OCI-M1 (cell line): ENCODE measurements at places on chromosomes 4 and X.

GRCh38 chr4:172009446-172010230 lies 196.4 kb downstream of the GALNTL6 start:
- DNase-seq, result peak; percentile 14

GRCh38 chr4:93319041-93319440 lies 509.5 kb upstream of the ATOH1 start:
- no peak for DNase-seq

GRCh38 chrX:137574102-137574783 lies 8.3 kb downstream of the ZIC3 start:
- DNase-seq, result no peak

- no peak for DNase-seq
Measured at GRCh38 chrX:150936556-150936955, 38.1 kb upstream of the CD99L2 start.

GRCh38 chr4:122827258-122827878 lies 737 bp downstream of the FGF2 start:
- peak; percentile 58 for DNase-seq

DNA sequence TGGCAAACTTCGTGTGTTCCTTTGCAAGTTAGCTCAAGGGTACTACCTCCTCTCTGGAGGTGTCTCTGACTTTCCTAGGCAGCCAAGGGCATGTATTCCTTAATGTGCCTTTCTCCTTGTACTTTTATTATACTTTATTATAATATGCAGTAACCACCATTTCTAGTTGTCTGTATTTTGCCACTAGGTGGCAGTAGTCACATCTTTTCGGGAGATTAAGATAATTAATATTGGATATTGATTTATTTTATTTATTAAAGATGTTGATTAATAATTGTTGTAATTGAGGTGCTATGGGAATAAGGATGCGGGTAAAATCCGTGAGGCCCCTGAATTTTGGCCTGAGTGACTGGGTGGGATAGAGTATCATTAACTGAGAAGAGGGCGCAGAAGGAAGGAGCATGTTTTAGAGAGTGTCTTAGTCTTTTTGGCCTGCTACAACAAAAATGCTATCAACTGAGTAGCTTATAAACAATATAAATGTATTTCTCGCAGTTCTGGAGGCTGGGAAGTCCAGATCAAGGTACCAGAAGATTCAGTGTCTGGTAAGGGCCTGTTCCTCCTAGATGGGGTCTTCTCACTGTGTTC lies 153.3 kb downstream of the TMEM164 start:
- peak; percentile 16 for DNase-seq

- DNase-seq, result no peak
Measured at GRCh38 chrX:107686792-107687191, 58.5 kb downstream of the PRPS1 start.

- DNase-seq, result no peak
Measured at GRCh38 chrX:110142096-110142495, 139.2 kb downstream of the TMEM164 start.

DNA sequence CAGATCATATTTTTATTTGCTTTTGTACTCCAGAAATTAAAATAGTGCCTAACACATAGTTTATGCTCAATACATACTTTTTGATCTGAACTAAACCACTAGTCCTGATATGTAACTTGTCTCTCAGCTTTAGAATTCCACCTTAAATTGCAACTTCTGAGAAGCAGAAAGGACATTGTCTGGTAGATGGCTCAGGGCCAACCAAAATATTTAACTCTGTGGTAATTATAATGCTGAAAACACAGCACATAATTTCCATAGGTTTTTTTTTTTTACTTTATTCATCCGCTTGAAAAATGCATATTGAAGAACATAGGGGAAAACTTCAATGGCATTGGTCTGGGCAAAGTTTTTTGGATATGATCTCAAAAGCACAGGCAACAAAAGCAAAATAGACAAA lies 59.3 kb downstream of the AREG start:
- DNase-seq, result no peak

GRCh38 chr4:142846108-142846728 lies at the start of gene INPP4B:
Gene INPP4B, minus strand, starts transcription at chr4:142846301.
- no peak for DNase-seq

GRCh38 chr4:11069083-11069482 lies 359.6 kb downstream of the HS3ST1 start:
- no peak for DNase-seq

GRCh38 chr4:101271516-101271915 lies 75.8 kb downstream of the PPP3CA start:
- DNase-seq, result no peak

DNA sequence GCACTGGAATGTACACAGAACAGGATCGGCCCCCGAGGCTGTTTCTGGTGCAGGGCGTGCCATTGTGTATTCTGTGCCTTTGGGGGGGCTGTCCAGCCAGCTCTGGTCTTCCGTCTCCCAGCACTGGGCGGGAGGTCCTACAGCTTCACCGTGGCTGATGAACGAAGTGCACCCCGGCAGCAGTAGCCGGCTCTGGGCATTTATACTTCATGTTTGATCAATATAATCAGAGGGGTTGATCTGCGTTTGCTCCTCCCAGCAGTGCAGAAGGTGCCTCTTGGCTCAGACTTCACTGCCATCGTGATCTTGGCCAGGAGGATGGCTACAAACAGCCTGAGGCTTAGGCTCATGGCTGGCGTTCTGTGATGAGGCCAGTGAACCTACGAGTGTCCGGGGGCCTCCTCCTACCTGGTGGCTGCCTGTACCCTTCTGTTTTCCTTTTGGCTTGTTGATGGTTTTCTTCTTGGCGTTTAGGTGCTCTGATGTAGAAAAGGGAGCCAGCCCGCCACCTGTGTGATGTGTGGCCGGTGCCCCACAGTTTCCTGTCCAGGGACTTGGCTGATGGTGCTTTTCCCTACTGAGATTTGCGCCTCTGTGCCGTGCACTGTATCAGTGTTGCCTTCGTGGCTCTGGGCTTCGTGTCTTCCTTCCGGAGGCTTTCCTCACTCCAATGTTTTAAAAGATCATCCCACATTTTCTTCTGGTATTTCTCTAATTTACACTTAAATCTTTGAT lies 31.2 kb upstream of the HGFAC start:
- no peak for DNase-seq

- peak; percentile 30 for DNase-seq
Measured at GRCh38 chr4:83569987-83570386, 34.1 kb downstream of the GPAT3 start.

DNA sequence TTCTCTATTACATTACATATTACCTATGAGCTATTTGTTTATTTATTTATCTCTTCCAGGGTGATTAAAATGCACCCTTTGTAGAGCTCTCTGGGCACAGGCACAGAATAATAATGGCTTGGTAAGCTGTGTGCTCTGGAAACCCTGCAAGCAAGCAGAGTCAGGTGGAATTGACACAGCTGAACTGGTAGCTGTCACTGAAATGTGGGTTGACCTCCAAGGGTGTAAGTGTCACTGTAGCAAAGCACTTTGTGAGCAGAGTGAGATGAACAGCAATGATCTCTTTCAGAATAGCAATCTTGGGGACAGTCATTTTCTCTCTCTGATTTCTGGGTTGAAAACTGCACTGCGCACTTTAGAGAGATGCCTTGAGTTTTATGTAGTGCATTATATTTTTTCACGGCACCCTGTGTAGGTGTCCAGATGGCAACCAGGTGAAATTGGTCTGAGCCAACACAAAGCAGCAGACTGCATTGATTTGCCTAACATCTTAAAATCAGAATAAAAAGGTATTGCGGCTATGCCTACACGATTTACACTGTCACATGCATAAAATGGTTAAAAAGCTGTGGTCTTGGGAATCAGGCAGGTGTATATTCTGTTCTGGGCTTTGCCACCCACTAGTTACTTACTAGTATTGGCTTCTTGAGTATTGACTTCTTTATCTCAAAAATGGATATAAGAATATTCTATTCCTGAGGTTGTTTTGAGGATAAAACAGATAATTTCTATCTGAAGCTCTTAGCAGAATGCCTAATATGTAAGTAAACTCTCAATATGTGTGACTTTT lies 450.3 kb downstream of the RAPGEF2 start:
- no peak for DNase-seq

- DNase-seq, result no peak
Measured at GRCh38 chr4:73853246-73853704, at the start of gene PF4V1. Gene PF4V1, plus strand, starts transcription at chr4:73853296. Its CDS starts 67 bp downstream, at chr4:73853363.

- peak; percentile 50 for DNase-seq
Measured at GRCh38 chr4:187283201-187283955, 559.7 kb upstream of the FAT1 start.

GRCh38 chr4:186472948-186473347 lies 82.4 kb downstream of the MTNR1A start:
- peak; percentile 24 for DNase-seq

DNA sequence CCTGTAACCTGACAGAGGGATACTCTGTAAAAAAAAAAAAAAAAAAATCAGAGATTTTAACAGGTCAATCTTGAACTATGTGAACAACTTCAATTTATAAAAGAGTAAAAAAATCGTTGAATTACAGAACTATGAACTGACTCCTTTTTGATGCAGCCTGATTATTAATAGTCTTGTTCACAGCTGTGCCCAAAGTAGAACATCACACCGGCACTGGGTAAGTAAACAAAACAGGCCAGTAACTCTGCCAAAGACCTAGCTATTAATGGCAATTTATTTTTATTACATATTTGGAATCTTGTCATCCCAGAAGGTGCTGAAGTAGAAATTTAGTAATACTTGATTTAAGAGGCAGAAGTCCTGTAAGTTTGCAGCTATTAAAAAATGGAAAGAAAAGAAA lies 31.4 kb downstream of the CPE start:
- DNase-seq, result no peak
